NCI-H187 (cell line): ENCODE measurements at places on chromosomes 16 and 17.
A peak's percentile ranks its signal among the peaks of the same experiment; 100 is the strongest.

GRCh38 chr16:11601425-11601824, 14.7 kb upstream of the LITAF start:
- no peak for DNase-seq

DNA sequence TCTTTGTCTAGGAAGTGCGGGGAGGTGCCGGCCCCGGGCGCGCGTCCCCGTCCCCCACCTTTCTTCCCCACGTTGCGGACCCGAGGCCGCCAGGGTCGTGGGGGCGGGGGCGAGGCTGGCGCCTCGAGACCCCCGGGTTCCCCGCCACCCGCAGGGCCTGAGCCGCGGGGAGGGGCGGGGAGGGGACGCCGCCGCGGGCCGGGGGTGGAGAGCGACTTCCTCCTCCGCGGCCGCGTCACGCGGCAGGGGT, 1.8 kb upstream of the ACTG1 start:
- no peak for DNase-seq

- no peak for DNase-seq
Observed at GRCh38 chr17:81165246-81166032, at the start of gene PVALEF. PVALEF (plus strand) TSS chr17:81165507; CDS start chr17:81181227, 15,720 bp downstream.

- DNase-seq = no peak
Observed at GRCh38 chr16:71358464-71358998, at the start of gene CALB2. CALB2 (plus strand) TSS chr16:71358723; CDS start chr16:71358793, 70 bp downstream.

GRCh38 chr17:7355053-7355452, at the start of gene TMEM95:
TMEM95 (plus strand) TSS chr17:7355156; CDS start chr17:7355205, 49 bp downstream.
- no peak for DNase-seq

DNA sequence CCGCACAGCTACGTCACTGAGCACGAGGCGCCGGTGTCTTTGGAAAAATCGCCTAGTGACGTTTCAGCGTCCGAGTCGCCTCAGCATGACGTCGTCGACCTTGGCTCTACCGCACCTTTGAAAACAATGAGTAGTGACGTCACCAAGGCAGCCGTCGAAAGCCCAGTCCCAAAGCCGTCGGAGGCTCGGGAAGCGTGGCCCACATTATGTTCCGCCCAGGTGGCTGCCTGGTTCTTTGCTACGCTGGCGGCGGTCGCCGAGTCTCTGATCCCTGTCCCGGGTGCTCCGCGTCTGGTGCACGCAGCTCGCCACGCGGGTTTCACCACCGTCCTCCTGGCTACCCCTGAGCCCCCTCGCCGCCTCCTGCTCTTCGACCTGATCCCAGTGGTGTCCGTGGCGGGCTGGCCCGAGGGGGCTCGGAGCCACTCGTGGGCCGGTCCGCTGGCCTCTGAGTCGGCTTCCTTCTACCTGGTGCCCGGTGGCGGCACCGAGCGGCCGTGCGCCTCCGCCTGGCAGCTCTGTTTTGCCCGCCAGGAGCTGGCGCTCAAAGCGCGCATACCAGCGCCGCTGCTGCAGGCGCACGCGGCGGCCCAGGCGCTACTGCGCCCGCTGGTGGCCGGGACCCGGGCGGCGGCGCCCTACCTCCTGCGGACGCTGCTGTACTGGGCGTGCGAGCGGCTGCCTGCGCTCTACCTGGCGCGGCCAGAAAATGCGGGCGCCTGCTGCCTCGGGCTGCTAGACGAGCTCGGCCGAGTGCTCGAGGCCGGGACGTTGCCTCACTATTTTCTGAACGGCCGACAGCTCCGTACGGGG, 1.5 kb downstream of the TMEM102 start:
- peak; percentile 27 for DNase-seq

DNA sequence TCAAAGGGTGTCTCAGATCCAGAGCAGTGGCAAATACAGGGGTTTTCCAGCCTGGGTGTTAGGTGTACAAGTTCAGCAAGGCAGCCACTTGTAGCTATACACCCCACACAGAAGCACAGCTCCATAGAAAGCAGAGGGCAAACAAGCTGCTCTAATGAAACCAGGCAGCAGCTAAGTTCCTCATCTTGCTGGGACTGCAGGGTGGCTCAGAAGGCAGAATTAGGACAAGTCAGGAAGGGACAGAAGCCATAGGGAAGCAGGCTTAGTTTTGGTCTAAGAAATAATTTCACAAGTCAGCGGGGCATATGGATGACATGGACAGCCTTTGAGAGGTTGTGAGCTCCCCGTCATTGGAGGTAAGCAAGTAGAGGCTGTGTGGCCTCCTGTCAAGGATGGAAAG, 23.7 kb downstream of the CNGB1 start:
- no peak for DNase-seq

DNA sequence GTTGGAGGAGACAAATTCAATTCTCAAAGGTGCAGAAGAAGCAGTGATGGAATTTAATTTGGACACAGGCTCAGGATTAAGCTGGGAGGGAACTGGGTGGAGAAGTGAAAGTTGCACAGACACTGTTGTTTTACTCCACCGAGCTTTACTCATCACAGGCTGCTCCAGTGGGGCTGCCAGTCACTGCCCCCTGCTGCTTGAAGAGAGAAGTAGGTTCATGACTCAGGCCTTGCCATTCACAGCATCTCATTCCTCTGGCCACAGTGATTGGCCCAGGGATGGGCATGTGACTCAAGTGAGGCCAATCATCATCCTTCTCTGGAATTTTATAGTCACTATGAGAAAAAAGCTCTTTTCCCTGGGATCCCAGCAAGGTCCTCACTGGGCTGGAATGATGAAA, 11.8 kb downstream of the GNAO1 start:
- DNase-seq = no peak

DNA sequence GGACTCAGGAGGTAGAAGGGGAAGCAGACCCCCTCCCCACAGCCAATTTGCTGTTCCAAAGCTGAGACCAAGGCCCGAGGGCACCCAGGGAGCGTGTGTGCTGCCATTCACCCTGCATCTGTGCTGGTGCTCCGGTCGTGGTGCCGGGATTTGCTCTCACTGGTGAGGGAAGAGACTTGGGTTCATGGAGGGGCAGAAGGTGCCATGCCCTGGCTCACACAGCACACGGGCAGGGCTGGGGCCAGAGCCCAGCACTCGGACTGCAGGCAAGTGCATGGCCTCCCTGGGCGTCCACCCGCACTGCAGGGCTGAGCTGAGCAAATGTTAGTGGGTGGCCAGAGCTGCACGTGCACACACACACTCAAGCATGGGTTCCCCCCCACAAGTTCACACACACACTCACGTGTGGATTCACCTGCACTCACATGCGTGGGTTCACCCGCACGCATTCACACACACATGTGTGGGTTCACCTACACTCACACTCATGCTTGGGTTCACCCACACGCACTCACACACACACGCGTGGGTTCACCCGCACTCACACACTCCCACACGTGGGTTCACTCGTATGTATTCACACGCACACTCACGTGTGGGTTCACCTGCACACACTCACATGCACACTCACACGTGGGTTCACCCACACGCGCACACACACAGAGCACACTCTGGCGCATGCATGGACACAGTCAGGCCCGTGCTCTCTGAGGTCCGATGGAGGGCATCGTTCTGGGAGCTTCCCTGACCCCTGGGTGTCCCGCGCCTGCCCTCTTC, 57.0 kb upstream of the CBFA2T3 start:
- no peak for DNase-seq

DNA sequence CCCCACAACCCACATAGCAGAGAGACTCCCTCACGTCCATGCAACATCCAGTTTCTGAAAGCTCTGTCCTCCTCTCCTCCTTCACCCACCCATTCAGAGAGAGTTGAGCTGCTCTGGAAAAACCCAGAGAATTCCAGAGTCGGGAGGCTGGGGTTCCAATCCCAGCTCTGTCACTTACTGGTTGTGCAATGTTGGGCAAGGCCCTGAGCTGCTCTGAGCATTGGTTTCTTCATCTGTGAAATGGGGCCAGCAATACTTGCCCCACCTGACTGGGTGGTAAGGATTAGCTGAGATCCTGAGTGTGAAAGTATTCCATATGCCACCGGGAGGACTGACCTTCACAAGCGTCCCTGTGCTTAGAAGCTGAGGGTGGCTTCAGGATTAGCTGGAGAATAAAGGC, 12.2 kb upstream of the DLX4 start:
- DNase-seq = no peak

DNA sequence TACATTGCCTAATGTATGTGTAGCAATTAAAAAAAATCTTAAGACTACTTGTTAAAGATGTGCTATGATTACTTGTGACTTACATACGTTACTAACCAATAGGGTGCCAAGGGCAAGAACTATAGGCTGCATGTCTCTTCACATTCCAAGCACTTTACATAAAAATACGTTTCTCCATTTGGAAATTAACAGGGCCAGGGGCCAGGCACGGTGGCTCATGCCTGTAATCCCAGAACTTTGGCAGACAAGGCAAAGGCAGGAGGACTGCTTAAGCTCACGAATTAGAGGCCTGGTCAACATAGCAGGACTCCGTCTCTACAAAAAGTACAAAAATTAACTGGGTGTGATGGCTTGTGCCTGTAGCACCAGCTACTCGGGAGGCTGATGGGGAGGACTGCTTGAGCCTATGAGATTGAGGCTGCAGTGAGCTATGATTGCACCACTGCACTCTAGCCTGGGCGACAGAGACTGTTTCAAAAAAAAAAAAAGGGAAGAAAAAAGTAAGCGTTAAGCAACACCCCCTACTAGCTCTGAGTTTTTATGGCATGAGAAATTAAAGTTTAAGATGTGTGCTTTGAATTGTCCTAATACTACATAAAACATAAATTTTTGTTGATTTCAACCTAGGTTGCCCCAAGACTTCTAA, 12.3 kb downstream of the PSMD12 start:
- no peak for DNase-seq

DNA sequence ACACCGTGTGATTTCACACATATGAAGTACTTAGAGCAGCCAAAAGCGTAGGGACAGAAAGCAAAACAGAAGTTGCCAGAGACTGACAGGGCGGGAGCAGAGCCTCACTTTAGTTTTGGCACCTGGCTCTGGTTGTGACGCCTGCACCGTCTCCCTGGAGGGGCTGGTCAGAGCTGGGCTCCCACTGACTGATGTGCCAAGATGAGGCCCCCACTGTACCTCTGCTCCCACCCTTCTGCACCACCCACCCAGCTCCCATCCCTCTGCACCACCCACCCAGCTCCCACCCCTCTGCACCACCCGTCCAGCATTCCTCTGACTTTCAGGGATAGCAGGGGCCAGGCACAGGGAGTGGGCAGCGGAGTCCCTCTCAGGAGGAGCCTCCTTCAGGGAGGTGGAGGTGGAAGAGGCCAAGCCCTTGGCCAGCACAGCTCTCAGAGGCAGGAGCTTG, 3.2 kb upstream of the PRSS21 start:
- no peak for DNase-seq

- DNase-seq = peak; percentile 21
Observed at GRCh38 chr17:32659419-32659842, 172.6 kb downstream of the CDK5R1 start.

DNA sequence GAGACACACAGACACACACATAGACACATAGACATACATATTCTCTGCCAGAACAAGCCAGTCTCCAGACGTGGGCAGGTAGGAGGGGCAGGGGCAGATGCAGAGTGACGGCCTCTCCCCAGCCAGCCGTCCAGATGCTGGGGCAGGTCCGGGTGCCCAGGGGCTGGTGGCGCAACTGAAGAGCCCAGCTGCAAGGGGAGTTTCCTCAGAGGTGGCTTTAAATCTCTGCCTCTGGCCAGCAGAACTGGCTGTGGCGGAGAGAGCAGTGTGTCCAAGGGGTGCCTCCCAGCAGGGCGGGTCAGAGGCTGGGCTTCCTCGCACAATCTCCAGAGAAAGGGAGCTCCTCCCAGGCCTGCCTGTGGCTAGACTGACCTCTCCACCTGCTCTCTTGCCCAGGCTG, 9.4 kb upstream of the GCGR start:
- DNase-seq = no peak

DNA sequence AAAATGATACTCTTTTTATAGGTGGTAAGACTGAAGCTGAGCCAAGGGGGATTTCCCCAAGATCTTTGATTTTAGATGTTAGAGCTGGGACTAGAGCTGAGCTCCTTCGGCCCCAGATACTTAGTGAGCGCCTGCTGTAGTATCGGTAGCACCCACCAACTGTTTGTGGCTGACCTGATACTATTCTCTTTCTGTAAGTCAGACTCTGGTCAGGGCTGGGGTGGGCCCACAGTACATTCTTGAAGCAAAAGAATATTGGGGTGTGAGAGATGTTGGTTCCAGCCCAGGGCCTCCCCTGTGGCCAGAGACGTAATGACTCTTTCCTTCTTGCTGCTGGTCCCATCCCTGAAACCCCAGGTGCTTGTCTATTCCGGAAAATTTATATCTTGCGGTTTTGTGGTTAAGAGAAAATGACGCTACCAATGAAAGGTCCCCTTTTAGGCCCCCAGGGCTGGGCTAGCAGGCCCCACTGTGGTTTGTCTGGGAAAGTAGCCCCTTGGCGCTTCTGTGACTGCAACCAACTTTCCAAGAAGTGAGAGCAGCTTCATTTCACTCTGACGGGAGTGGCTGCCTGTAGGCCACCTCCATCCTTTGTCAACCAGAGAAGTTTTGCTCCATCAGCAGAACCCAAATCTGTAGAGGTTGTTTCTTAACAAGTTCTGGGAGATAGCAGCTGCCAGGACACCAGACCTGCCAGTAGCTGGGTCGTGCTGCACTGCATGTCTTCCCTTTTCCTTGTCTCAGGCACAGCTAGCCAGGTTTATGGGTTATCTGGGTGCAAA, 86.4 kb upstream of the LGALS9 start:
- peak; percentile 41 for DNase-seq

GRCh38 chr16:83581082-83581481, 226.7 kb upstream of the HSBP1 start:
- DNase-seq = no peak

DNA sequence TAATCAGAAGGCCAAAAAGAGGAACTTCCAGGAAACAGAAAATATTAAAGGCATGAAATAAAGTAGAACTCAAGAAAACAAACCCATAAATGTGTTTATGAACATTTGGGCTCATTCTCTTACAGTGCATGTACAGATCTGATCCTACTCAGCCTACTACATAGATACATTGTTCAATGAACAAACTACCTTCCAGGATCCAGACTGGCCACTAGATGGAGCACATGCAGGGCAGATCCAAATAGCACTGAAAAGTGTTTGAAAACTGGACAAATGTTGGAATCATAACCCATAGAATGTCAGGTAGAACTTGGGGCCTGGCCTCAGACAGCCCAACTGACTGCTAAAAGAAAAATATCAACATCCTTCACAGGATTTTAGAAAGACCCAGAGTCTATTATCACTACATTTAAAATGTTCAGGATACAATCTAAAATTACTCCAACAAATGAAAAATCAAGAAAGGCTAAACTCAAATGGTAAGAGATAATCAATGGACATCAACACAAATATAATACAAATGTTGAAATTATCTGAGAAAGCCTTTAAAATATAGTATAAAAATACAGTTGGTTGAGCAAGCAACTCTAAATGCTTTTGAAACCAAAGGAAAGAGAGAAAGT, 122.4 kb upstream of the NUDT7 start:
- no peak for DNase-seq

GRCh38 chr16:73233846-73234424, 186.0 kb upstream of the ZFHX3 start:
- DNase-seq = no peak

GRCh38 chr17:8100111-8100510, 12.6 kb upstream of the ALOX12B start:
- no peak for DNase-seq

DNA sequence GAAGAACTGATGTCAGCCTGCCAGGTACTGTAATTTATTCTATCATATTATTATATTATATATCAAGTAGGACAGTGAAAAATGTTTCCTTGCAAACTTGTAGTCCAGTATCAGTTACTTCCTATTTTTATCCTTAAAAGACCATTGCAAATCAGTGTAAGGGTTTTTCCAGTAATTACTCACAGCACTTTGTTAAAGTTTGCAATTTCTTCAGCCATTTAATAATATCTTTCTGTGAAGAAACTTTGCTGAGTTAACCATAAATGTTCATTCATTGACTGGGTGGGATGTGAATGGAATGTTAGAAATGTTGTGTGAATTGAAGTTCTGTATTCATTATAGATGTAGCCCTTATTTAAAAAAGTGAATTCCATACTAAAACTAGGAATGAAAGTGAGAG, 26.7 kb downstream of the HAPSTR1 start:
- DNase-seq = no peak
